A549 treated with CpdA at 1 μM for 4 hours (cell line): ENCODE measurements at places on chromosomes 5 and 9. TPM values are rescaled to one million over a fixed set of nuclear protein-coding genes. Genes with fewer than 3 reads are reported as not detected.

SLC34A1 gene
- total RNA-seq, result not detected in 5 replicates

PRUNE2 gene
- 0.01 TPM in 1 of 5 replicates, not detected in the others for total RNA-seq

FRMD3 gene
- total RNA-seq, result 1.5 to 2.7 TPM (median 1.9 TPM) in 5 replicates

FAM151B gene
- 1.5 to 3.7 TPM (median 1.7 TPM) in 5 replicates for total RNA-seq

SIL1 gene
- 24.5 to 27.2 TPM (median 26.5 TPM) in 5 replicates for total RNA-seq

AJM1 gene
- 3.1 to 4.3 TPM (median 4.0 TPM) in 5 replicates for total RNA-seq

SPAAR gene
- not detected in 5 replicates for total RNA-seq

SCGB3A2 gene
- not detected in 5 replicates for total RNA-seq

PTCH1 gene
- 1.7 to 3.5 TPM (median 2.6 TPM) in 5 replicates for total RNA-seq

C1QTNF2 gene
- total RNA-seq, result 0.14 to 0.16 TPM (median 0.15 TPM) in 4 of 5 replicates, not detected in the other

PDLIM4 gene
- 0.26 to 0.43 TPM (median 0.35 TPM) in 4 of 5 replicates, not detected in the other for total RNA-seq

SPINK6 gene
- 0.26 to 1.4 TPM (median 0.37 TPM) in 5 replicates for total RNA-seq

WDR36 gene
- 12.5 to 19.4 TPM (median 15.3 TPM) in 5 replicates for total RNA-seq

C1QTNF3 gene
- total RNA-seq, result 0.15 to 0.22 TPM (median 0.15 TPM) in 3 of 5 replicates, not detected in the others

FUT7 gene
- 0.05 TPM in 2 of 5 replicates, not detected in the others for total RNA-seq

TMEM252 gene
- not detected in 5 replicates for total RNA-seq

WASHC1 gene
- 8.2 to 13.3 TPM (median 11.2 TPM) in 5 replicates for total RNA-seq

FAT2 gene
- 0.01 TPM in 1 of 5 replicates, not detected in the others for total RNA-seq

ATP10B gene
- total RNA-seq, result not detected in 5 replicates
